WTC11 (cell line): ENCODE measurements at places on chromosomes 12 and 14.

DNA sequence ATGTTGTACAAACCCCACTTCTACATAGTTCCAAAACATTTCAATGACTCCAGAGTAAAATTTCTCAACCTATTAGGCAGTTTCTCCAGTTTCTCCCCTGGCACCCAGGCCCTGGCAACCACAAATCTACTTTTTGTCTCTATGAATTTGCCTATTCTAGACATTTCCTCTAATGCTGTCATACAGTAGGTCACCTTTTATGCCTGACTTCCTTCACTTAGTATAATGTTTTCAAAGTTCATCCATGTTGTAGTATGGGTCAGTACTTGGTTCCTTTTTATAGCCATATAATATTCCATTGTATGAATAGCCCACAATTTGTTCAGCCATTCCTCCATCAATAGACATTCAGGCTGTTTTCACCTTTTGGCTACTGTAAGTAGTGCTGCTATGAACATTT lies 67.0 kb downstream of the SPRING1 start:
- DNase-seq: no peak
- no peaks in the 10 kb centered on the region for H3K27me3 ChIP-seq
- H3K27ac ChIP-seq: no peak overlapping the region
- no peaks in the 10 kb centered on the region for H3K36me3 ChIP-seq

DNA sequence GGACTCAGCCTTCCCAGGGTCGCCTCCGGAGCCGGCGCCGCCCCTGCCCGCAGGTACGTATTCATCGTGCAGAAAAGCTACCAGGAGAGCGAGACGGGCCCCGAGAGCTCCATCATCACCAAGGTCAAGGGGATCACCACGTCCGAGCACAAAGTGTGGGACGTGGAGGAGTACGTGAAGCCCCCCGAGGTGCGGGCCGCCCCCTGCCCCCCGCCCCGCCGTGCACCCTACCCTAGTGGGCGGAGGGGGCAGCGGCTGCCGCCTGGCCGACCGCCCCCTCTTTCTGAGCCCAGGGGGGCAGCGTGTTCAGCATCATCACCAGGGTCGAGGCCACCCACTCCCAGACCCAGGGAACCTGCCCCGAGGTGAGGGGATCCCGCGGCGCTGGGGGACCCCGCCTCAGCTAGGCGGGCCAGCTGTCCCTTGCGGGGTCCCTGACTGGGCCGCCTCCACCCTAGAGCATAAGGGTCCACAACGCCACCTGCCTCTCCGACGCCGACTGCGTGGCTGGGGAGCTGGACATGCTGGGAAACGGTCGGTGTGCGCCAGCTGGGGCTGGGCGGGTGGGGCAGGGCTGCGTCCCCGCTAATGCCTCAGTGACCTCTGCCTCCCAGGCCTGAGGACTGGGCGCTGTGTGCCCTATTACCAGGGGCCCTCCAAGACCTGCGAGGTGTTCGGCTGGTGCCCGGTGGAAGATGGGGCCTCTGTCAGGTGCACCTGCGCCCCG lies 973 bp downstream of the P2RX2 start:
- H3K4me3 ChIP-seq: no peak overlapping the region
- H3K27ac ChIP-seq: no peak overlapping the region
- DNase-seq: no peak
- peaks cover 5% of the 10 kb centered on the region for H3K4me1 ChIP-seq
- H3K27me3 ChIP-seq: peaks cover 47% of the 10 kb centered on the region
- peaks cover 3% of the 10 kb centered on the region; the same call in 1 of the 2 replicates for H3K36me3 ChIP-seq

DNA sequence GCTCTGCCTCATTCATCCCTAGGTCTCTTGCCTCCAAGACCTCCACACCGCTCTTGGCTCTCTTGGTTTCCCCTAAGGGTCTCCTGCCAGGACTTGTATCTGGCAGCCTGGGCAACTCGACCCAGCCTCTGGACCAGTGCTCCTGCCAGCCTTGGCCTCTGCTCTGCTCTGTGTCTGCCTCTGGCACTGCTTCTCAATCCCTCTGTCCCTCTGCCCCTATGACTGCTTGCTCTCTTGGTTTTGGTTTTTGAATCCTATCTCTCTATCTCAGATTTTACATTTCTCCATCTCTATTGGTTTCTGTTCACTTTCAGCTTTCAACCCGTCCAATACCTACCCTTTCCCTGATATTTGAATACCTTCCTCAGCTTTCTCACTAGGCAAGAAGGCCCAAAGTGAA lies 6.3 kb downstream of the ITGA5 start:
- no peak for DNase-seq
- no peak overlapping the region for H3K4me3 ChIP-seq
- H3K4me1 ChIP-seq: peaks cover 24% of the 10 kb centered on the region
- peaks cover 13% of the 10 kb centered on the region for H3K27me3 ChIP-seq
- peaks cover 2% of the 10 kb centered on the region; the same call in 1 of the 2 replicates for H3K36me3 ChIP-seq

GRCh38 chr14:77301103-77301502 lies 19.6 kb downstream of the POMT2 start:
- H3K36me3 ChIP-seq: no peaks in the 10 kb centered on the region; the same call in 1 of the 2 replicates
- no peaks in the 10 kb centered on the region for H3K27me3 ChIP-seq
- DNase-seq: peak; percentile 90

- H3K27me3 ChIP-seq: no peaks in the 10 kb centered on the region
- no peak overlapping the region for H3K27ac ChIP-seq
- H3K36me3 ChIP-seq: peaks cover 2% of the 10 kb centered on the region
- no peak for DNase-seq
These were observed 240.7 kb downstream of the SEC23A start for GRCh38 chr14:38862366-38862765.

GRCh38 chr12:90922145-90922627 lies 32.8 kb downstream of the CCER1 start:
- H3K4me3 ChIP-seq: no peak overlapping the region
- peaks cover 39% of the 10 kb centered on the region for H3K27me3 ChIP-seq
- no peak overlapping the region for H3K27ac ChIP-seq
- no peak for DNase-seq
- H3K36me3 ChIP-seq: no peaks in the 10 kb centered on the region

DNA sequence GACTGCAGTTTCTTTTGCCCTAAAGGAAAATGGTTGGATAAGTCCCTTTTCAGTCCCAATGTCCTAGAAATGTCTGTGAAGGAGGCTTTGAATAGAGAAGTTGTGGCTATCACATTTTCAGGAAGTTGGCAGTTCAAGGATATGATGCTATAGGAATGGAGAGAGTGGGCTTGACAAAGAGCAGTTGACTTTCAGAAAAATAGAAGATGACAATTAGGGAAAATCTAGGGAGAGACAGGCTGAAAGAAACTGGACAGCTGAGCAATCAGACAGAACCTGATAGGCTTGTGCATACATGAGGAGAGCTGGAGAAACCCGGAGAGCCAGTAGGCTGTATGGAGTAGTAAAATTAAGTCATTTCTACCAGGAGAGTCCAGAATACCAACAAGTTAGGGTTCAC lies 50.5 kb downstream of the LMNTD1 start:
- no peak overlapping the region for H3K27ac ChIP-seq
- no peaks in the 10 kb centered on the region for H3K27me3 ChIP-seq
- H3K4me3 ChIP-seq: no peak overlapping the region
- DNase-seq: no peak
- 0 out of 2 replicates have a peak, but pooled peaks cover 3% of the 10 kb centered on the region for H3K36me3 ChIP-seq
- H3K4me1 ChIP-seq: 0 out of 2 replicates have a peak, but pooled peaks cover 2% of the 10 kb centered on the region

DNA sequence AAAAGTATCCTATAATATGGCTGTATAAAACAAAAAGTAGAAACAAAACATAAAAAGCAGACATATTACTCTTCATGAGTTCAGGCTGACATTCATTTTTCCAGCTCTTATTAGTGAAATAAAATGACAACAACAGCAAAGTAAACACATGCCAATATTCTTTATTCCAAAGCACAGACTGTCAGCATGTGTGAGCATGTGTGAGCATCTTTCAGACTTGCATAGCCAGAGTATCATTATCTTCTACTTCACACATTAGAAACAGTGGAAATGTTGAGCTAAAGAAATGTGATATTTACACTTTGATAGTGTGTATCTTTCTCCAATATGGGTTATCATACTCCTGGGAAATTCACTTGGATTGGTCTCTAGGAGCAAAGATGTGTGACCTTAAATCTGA lies 476.6 kb upstream of the TMEM132C start:
- peaks cover 66% of the 10 kb centered on the region for H3K36me3 ChIP-seq
- H3K27me3 ChIP-seq: no peaks in the 10 kb centered on the region
- no peak overlapping the region for H3K4me3 ChIP-seq

DNA sequence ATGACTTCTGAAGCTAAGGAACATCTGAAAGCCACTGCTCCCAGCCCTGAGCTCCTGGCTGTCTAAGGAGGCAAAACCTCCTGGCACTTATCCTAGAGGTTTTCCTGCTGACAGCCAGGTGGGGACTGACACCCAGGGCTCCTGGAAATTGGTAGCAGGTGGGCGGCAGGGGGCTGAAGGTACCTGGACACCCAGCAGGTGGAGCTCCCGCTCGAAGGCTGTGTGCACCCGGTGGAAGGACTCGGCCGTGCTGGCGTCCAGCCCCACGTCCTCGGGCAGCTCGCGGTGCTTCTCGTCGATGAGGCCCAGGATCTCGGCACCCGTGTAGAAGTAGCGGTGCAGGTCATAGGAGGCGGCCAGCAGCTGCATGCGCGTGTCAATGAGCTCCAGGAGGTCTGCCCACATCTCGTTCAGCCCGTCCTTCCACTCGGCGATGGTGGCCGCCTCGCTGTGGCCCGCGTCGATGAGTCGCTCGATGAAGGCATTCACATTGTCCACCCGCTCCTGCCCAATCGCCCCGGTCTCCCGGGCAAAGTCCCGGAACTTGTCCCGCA lies 68.2 kb downstream of the PLEKHG3 start:
- peaks cover 33% of the 10 kb centered on the region for H3K36me3 ChIP-seq
- H3K4me3 ChIP-seq: no peak overlapping the region
- peaks cover 8% of the 10 kb centered on the region for H3K4me1 ChIP-seq
- no peak for DNase-seq
- H3K27ac ChIP-seq: no peak overlapping the region

- H3K27ac ChIP-seq: no peak overlapping the region
- DNase-seq: no peak
- no peaks in the 10 kb centered on the region for H3K27me3 ChIP-seq
- H3K36me3 ChIP-seq: peaks cover 8% of the 10 kb centered on the region; the same call in 1 of the 2 replicates
These were observed 9.7 kb downstream of the MOK start for GRCh38 chr14:102295270-102295669.

DNA sequence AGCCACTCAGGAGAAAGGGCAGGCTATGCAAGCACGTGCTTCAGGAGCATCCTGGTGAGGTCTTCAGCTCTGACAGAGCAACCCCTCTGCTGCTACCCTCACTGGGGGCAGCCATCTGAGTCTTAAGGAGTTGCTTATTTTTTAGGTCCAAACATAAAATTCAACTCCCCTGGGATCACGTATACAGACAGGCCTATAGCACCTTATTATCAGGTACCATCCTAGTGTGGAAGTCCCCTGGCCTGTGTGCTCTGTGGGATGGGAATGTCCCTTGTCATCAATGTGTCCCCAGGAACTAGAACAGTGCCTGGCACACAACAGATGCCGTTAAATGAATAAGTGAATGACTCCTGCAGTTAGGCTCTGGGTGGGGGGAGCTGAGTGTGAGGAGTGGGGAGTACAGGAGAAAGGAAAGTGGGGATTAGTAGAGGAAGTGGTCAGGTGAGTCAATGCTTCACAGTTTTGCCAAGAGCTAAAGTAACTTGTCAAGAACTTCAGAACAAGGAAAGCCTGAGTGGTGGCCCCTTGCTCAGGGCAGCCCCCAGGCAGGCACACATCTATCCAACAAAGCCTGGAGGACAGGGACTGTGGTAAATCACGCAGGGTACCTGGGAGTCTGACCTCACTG lies 33.5 kb downstream of the DAD1 start:
- no peak for DNase-seq
- H3K4me3 ChIP-seq: no peak overlapping the region
- no peak overlapping the region for H3K27ac ChIP-seq
- no peaks in the 10 kb centered on the region for H3K27me3 ChIP-seq
- peaks cover 52% of the 10 kb centered on the region for H3K4me1 ChIP-seq
- no peaks in the 10 kb centered on the region for H3K36me3 ChIP-seq

DNA sequence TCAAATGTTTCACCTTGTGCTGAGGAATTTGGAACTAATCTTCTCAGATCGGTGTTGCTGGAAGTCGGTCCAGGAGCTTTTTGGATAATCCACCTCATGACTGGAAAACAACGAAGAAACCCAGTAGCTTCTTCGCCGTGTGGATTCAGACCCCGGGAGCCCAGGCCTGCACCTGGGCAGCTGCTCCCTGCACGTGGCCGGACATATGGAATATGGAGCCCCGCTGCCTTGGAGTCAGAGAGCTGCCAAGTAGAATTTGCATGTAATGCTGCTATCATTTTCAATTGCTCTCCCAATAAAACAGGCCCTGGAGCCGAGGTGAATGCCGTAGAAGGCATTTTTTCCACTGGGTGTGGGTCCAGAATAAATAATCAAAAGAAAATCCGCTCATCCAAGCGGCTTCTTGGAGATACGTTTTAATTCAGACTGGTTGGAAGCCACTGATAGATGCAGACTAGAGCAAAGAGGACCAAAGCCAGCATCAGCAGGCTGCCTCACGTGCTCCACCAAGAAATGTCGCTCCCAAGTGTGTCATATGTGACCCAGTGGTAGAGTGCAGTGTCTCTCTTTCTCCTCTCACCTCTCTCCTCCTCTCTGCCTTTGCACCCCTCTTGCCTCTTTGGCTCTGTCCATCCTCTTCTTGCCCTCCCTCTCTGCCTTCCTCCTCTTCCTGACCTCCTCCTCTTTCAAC lies 115.3 kb downstream of the ZNF664 start:
- H3K4me1 ChIP-seq: peaks cover 22% of the 10 kb centered on the region
- H3K36me3 ChIP-seq: no peaks in the 10 kb centered on the region; the same call in 1 of the 2 replicates
- H3K4me3 ChIP-seq: no peak overlapping the region
- peaks cover 3% of the 10 kb centered on the region for H3K27me3 ChIP-seq
- DNase-seq: no peak
- no peak overlapping the region for H3K27ac ChIP-seq

DNA sequence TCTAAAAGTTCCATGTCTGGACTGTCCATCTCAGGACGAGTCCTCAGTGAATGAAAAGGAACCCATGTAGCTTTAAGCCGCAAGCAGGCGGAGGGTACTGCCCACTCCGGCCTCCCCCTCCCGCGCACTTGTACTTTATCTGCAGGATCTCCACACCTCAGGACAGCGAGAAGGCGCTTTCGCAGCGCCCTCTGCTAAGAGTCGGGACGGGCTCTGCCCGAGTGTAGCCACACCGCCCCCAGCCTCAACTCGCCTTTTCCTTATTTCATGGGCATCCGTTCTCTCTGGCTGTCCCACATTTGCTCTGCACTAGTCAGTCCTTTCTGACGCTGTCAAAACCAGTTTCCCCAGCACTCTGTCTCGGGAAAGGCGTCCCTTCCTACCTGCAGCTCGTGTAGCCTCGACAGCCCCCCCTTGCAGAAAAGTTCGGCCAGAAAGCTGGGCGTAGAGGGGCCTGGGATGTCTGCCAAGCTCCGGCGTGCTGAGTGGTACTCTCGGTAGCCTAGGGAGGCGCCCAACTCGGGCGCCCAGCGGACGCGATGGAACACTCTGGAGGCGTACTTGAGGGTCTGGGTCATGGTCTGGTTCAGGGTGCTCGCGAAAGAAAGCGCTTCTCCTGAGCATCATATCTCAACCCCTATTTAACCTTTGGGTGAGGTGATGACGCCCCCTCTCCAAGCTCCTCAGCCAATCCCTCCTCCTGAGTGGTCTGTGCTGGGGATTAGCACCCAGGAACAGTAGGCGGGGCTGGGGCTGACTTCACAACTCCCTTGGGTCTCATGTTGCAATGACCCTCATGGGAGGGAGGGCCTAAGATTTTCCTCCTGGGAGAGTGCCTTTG lies at the start of gene CYP27B1:
TSS of gene CYP27B1 (minus strand) at position 615 of the 841 bp plus-strand sequence. CDS start at position 578, 37 bp downstream.
- H3K36me3 ChIP-seq: peaks cover 23% of the 10 kb centered on the region
- DNase-seq: peak; percentile 61
- peaks cover 36% of the 10 kb centered on the region for H3K4me1 ChIP-seq
- peak within 1 kb of the TSS; percentile 74 for H3K4me3 ChIP-seq
- H3K27ac ChIP-seq: no peak within 1 kb of the TSS
